GM12864 (cell line): ENCODE measurements at places on chromosomes 13 and 19.

- no peak for DNase-seq
Measured at GRCh38 chr13:31814536-31814935, 75.2 kb downstream of the RXFP2 start.

DNA sequence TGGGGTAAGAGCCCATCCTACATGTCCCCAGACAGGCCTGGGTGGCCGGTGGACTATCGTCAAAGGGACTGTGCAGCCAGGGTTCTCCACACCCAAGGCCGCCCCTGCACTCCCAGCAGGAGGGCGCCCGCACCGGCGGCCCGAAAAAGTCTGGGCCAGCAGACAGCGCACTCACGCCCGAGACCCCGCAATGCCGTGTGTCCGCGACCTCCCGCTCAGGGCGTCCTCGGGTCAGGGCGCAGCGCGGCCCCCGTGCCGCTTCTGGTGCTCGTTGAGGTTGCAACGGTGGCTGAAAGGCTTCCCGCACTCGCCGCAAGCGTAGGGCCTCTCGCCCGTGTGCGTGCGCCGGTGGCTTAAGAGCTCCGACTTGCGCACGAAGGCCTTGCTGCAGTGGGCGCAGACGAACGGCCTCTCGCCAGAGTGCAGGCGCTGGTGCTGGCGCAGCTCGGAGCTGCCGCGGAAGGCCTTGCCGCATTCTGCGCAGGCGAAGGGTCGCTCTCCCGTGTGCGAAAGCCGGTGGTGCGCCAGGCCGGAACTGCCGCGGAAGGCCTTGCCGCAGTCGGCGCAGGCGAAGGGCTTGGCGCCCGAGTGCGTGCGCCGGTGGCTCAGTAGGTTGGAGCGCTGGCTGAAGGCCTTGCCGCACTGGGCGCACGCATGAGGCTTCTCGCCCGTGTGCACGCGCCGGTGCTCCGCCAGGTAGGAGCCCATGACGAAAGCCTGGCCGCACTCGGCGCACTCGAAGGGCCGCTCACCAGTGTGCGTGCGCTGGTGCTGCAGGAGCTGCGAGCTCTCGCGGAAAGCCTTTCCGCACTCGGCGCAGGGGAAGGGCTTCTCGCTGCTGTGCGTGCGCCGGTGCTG, 2.8 kb upstream of the A1BG start:
- no peak for DNase-seq

DNA sequence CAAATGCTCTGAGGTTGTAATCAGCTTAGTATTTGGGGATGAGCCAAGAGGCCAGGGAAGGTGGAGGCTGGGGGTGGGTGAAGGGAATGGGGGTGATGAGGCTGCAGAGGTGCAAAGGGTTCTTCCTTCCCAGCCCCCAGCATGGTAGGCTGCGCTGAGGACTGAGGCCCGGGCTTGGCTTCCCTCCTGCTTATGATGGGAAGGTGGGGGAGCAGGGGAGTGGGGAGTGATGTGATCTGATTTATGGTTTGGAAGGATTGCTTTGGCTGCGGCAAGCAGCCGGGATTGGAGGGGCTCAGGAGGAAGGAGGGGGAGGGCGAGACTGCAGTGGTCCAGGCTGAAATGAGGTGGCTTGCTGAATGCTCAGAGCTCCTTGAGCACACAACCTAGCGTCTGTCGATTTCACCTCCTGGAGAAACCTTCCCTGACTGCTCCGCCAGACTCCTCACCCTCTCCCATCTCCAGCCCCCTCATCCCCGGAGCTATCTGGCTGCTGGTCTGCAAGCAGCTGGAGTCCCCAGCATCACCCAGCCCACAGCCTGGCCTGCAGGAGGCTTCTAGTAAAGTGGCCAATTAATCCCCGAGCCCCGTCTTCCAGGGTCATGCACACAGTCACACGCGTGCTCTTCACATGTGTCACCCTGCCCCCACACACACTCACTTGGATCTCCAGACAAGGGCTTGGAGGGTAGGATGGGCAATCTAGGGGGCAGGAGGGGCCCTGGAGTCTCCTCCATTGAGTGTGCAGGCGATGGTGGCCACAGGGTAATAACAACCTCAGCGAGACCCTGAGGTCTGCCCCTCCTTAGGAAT, 757 bp upstream of the CLEC11A start:
- DNase-seq = no peak

DNA sequence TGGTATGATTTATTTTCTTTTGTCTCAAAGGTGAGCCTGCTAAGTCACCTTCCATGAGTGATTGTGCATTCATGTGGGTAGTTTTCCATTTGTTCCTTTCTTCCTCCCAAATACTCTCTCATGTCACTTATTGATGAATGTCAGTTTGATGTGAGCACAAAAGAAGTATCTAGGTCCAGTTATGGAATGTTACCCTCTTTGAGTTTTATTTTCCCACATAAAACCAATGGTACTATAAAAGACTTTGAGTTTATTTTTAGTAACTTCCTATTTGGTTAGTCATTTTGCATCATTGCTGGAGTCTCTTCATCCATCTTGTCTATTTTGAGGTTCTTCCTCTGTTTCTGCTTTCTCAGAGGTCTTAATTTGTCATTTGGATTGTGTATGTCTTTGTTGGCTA, 321.3 kb downstream of the GPC6 start:
- no peak for DNase-seq
